ENCODE measurements at places on chromosomes 13 and 19.

- DNase-seq, result no peak
Measured at GRCh38 chr13:92804346-92804745, 422.3 kb upstream of the GPC6 start.

- no peak for DNase-seq
Measured at GRCh38 chr13:73741111-73741510, 393.1 kb downstream of the KLF12 start.

- no peak for DNase-seq
Measured at GRCh38 chr13:20826843-20827560, 53.2 kb upstream of the EEF1AKMT1 start.

DNA sequence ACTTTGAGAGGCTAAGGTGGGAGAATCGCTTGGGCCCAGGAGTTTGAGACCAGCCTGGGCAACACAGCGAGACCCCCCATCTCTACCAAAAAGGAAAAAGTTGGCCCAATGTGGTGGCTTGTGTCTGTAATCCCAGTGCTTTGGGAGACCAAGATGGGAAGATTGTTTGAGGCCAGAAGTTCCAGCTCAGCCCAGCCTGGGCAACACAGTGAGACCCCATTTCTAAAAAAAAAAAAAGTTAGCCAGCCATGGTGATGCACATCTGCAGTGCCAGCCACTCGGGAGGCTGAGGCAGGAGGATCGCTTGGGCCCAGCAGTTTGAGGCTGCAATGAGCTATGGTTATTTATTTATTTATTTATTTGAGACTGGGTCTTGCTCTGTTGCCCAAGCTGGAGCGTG lies 41.3 kb downstream of the CYP4F22 start:
- DNase-seq, result no peak

DNA sequence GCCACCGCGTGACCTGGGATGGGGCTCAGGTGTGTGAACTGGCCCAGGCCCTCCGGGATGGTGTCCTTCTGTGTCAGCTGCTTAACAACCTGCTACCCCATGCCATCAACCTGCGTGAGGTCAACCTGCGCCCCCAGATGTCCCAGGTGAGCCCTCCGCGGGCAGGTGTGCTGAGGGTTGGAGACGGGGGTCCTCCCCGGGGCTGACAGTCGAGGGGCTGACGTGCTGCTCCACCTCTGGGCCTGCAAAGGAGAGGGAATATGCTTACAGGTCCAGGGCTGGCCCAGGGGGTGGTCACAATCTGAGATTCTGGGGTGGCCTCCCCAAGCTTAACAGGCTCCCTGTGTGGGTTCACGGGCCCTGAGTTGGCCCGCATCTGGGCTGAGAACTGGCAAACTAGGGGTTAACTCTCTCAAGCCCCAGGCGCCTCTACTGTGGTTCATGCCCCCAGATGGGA lies 386 bp downstream of the VAV1 start:
- DNase-seq, result no peak

- DNase-seq, result no peak
Measured at GRCh38 chr19:40192758-40193586, 1.7 kb downstream of the MAP3K10 start.

GRCh38 chr19:55554741-55555152 lies 9.4 kb upstream of the SBK3 start:
- no peak for DNase-seq

DNA sequence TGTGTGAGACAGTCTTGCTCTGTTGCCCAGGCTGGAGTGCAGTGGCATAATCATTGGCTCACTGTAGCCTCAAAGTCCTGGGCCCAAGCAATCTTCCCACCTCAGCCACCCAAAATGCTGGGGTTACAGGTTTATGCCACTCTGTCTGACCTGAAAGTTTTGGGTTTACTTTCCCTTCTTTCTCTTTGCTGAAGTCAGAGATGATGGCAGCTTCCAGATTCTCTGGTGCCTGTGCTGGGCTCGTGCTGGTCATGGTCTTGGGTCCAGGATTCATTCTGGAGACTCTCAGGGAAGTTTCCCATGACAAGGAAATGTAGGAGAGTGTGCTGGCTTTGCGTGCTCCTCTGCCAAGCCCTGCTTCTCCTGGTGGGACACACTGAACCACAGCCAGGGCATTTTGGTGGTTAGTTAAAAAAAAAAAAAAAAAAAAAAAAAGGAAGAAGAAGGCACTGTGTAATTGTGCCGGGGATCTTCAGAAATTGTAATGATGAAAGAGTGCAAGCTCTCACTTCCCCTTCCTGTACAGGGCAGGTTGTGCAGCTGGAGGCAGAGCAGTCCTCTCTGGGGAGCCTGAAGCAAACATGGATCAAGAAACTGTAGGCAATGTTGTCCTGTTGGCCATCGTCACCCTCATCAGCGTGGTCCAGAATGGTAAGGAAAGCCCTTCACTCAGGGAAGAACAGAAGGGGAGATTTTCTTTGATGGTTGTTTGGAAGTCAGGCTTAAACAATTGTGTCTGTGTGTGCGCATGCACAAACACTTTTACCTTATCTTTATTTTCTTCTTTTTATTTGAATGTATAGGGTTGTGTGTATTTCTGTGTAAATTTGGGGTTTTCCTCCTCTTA lies at the start of gene ALOX5AP:
Gene ALOX5AP, plus strand, starts transcription at position 519 of the 847 bp plus-strand sequence. Its CDS starts 63 bp downstream, at position 582.
- DNase-seq, result no peak

- no peak for DNase-seq
Measured at GRCh38 chr19:39533003-39533512, 406 bp upstream of the EID2B start.

- no peak for DNase-seq
Measured at GRCh38 chr19:52140032-52140710, 433 bp upstream of the ZNF616 start.

GRCh38 chr19:41930926-41931592 lies 2.8 kb upstream of the ERFL start:
- DNase-seq, result no peak

DNA sequence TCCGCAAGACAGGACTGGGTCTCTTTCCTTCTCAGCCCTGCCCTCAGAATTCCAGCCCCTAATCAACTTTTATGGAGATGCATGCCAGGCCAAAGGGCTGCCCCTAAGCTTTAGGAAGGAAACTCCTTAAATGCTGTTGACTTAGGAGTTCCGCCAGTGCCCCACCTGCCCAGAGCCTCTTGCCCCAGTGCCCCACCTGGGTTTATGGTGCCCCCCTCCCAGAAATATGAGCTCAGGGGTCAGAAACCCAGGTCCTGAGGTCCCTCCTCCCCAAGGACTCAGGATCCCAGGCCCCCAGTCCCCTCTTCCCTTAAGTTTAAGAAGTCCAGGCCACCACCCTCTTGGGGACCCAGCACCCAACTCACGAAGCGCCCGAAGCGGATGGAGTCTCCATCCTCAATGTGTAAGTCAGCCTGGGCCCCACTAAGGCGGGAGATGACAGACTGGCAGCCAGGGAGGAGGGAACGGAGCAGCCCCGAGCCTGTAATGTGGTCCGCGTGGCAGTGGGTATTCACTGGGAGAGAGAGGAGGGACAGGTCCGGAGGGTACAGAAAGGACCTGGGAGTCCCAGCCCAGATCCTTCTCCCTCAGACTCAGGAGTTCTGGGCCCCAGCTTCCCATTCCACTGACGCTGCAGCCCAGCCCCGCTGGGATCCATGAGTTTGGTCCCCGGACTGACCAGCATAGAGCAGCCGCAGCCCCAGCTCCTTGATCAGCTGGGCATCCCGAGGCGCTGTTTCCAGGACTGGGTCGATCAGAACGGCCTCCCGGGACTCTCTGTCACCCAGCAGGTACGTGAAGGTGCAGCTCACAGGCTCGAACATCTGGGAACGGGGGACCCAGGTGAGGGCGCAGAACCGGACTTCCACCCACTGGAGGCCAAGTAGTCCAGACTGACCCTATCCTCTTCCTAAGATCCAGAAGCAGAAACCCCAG lies 897 bp downstream of the ETHE1 start:
- DNase-seq, result no peak

DNA sequence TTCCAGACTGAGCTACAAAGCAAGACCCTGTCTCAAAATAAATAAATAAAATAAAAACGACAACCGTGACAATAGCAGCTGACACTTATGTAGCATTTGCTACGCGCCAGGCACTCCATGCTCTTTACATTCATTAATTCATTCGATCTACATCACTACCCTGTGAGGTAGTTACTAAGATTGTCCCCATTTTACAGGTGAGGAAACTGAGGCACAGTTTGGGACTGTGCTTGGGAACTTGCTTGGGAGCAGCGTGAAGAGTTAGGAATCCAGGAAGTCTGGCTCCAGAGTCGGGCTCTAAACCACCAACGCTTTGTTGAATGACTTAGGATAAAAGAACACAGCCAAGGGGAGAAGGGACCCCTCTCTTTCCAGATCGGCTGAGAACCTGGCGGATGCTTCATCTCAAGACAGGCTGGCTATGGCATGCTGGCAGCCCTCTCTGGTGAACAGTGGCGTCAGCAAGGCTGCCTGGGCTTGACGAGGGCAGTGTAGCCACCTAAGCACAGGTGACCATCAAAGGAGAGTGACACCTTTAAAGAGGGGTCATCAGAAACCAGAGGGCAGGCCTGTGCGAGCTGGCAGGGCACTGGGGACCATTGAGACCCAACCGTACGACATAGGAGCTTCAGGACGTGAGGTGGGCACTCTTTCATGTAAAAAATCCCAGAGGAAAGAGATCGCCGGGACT lies 591 bp downstream of the DOHH start:
- no peak for DNase-seq

DNA sequence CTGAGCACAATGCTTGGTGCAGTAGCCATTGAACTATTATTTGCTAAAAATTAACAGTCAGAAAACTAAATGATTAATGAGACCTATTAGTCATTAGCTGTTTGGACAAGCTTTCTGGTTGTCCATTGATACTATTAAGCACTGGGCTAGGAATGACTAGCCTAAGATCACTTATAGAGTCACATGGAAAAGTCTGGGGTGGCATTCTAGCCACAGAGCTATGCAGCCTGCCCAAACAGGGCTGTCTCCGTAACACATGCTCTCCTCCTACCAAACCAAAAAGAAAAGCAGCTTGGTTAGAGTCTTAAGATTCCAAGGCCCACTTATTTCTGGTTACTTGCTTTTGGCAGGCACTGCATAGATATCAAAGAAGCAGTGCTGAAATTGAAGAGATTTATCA lies 193.5 kb upstream of the NBEA start:
- no peak for DNase-seq

DNA sequence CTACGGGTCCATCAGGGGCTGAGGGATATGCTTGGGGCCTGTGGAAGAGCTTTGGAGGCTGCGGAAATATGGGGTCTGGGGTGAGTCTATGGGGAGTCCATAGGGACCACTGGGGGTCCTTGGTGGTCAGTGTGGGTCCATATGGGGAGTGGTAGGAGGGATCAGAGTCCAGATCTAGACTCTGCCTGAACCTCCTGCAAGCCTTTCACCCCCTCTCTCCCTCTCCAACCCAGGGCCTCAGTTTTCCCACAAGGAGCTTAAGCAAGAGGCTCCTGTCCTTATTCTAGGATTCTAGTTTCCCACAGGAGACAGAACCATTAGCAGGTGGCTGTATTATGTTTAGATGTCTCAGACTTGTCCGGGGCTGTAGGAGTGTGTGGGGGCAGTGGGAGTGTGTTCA lies 161.9 kb upstream of the TSHZ3 start:
- DNase-seq, result no peak

Measured in H4 (cell line).